ENCODE measurements at places on chromosomes 3 and 15.

- DNase-seq: no peak
Measured at GRCh38 chr15:75639191-75639708, 774 bp downstream of the IMP3 start.

GRCh38 chr3:39869890-39870289, 60.5 kb downstream of the MYRIP start:
- no peak for DNase-seq

GRCh38 chr15:33782966-33783365, 185.3 kb upstream of the CHRM5 start:
- no peak for DNase-seq

DNA sequence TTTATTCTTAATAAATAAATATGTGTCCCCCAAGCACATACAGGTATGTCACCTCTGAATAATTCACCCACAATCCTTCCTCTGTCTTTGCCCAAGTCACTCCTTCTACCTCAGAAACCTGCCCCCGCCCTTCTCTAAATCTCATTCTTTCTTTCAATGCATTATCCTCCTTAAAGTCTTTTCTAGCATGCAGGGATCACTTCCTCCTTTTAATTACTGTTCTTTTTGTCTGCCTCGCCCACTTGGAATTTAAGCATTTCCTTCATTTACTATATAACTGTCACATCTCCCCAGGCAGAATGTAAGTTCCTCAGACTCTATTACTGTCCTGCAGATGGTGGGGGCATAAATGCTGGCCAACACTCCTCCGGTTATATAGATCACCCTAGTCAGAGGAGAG, 7.8 kb downstream of the CCDC80 start:
- DNase-seq: no peak

DNA sequence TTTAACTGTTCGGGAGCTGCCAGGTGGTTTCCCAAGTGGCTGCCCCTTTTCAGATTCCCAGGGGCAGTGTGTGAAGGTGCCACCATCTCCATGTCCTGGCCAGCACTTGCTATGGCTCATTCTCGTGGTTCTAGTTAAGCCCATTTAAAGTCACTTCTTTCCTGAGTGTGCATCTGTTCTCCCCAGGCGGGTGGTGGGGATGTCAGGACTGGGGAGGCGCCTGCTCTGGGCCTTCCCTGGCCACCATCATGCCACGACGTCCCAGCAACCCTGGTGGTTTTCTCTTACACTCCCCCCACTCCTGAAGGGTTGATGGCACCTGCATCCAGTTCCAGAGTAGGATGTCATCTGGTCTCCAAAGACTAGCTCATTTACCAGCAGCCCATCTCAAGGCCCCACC, 56.8 kb upstream of the TAMM41 start:
- no peak for DNase-seq

DNA sequence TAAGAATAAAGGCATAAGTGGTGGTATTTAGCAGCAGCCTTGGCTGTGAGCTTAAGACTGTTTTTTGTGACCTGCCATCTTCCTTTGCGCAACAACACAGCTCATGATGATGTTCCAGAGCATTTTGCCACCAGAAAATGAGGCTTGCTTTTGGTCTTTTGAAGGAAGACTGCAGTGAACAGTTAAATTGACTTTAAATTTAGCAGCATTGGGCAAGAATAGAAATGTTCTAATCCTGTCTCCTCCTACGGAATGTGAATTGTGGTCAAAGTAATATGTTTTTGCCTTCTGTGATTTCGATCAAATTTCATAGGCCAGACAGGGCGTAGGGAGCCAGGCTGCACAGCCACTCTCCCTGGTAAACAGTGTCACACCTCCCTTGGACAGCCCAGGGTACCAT, 460.7 kb upstream of the RASGRP1 start:
- DNase-seq: peak; percentile 80

- no peak for DNase-seq
Measured at GRCh38 chr3:16653712-16654111, 48.5 kb upstream of the DAZL start.

- DNase-seq: peak; percentile 14
Measured at GRCh38 chr3:78337801-78338211, 1297.9 kb downstream of the ROBO2 start.

DNA sequence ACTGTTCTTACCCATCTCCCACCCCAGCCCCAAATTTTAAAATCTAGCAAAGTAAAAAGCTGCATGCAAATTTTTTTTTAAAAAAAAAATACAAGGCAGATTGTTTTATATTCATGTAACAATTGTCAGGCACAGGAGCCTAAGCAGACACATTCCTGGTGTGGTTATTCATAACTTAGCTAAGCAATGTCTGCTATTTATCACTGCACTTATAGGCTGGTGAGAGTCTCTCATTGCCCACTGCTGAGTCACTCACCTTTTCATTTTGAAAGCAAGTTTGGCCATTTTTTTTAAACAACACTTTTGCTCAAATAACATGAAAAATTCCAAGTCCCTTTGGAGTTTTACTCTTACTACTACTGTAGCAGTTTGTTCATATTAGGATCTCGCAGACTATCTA, 413.9 kb downstream of the RBMS3 start:
- peak; percentile 99 for DNase-seq

DNA sequence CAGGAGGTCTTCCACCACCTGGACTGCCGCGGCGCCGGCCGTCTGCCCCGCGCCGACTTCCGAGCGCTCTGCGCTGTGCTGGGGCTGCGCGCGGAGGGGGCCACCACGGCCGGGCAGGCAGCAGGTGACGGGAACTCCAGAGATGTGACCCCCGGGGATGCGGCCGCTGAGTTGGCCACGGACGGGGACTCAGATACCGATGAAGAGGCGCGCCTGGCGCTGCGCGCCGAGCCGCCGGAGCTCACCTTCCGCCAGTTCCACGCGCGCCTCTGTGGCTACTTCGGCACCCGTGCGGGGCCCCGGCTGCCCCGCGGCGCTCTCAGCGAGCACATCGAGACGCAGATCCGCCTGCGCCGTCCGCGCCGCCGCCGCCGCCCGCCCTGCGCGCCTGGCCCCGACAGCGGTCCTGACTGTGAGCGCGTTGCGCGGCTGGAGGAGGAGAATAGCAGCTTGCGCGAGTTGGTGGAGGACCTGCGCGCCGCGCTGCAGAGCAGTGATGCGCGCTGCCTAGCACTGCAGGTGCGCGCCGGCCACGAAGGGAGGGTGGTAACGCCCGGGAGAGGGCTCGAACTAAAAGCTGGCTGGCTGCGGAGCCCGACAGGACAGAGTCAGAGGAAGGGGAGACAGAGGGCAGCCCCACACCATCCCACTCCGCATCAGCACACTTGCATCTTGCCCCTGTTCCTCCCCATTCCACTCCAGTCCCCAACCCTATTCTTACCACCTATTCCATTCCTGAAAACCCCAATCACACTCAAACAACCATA, 885 bp downstream of the EFCC1 start:
- DNase-seq: no peak

GRCh38 chr3:30435861-30436331, 170.5 kb upstream of the TGFBR2 start:
- DNase-seq: peak; percentile 63

All from AG10803 (cell line).